ENCODE measurements at places on chromosomes 2 and 18.
A peak's percentile ranks its signal among the peaks of the same experiment; 100 is the strongest.

DNA sequence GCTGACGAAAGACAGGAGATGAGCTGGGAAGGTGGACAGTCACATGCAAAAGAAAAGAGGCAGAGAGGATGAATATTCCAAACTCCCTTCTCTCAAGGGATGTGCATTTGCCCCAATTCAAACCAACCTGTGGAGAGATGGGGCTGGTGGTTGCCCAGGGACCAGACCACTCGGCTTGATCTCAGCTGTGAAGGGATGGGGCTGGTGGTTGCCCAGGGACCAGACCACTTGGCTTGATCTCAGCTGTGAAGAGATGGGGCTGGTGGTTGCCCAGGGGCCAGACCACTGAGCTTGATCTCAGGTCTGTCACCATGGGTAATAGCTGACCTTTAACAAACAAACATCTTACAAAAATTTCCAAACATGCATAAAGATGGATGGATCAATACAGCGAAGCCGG, 42.5 kb upstream of the SALL3 start:
- no peak for DNase-seq

- peak; percentile 42 for DNase-seq
These were observed at the start of gene FAM110C for GRCh38 chr2:46471-47345. Gene FAM110C, minus strand, starts transcription at chr2:46505. Its CDS starts 120 bp downstream, at chr2:46385.

DNA sequence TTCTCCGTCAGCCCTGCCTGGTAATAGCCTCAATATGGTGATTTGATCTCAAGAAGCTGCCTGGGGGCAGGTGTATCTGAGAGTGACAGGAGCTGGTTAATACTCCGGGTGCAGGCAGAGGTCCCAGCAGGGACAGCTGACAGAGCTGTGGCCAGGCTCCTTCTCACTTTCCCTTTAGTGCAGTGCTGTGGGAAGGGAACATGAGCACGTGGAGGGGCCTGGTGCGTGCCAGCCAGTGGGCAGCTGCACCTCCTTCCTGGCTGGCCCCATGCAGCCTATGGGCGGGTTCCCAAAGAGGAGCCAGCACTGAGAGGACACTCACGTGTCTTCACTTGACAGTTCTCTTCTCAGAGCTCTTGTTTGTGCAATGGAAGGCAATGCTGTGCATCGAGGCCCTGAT, 9.1 kb downstream of the CNNM4 start:
- no peak for DNase-seq

- peak; percentile 78 for DNase-seq
These were observed 230.9 kb upstream of the SMAD2 start for GRCh38 chr18:48161191-48161910.

- no peak for DNase-seq
These were observed 148.4 kb upstream of the TWIST2 start for GRCh38 chr2:238699307-238700116.

DNA sequence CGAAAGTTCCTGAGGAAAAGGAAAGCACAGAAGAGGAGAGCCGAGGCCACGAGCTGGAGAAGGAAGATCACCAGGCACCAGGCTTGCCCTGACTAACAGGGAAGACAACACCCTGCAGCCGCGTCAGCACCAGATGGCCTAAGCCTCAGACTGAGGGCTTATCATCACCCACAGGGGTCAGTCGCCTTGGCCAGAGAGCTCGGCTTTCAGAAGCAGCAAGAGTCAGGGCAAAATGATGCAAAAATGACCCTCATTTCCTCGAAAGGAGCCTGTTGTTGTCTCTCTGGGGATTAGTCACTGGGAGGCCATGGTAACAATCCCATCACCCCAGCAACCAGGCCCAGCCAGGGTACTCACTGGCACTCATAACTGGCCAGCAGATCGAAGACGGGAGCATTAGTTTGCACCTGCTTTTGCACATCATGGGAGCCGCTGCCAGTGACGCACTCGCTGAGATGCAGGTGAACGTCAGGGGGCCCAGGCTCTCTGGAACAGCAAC, 42.7 kb upstream of the ZFP36L2 start:
- no peak for DNase-seq

GRCh38 chr18:74172697-74173433, 24.5 kb downstream of the TIMM21 start:
- no peak for DNase-seq

DNA sequence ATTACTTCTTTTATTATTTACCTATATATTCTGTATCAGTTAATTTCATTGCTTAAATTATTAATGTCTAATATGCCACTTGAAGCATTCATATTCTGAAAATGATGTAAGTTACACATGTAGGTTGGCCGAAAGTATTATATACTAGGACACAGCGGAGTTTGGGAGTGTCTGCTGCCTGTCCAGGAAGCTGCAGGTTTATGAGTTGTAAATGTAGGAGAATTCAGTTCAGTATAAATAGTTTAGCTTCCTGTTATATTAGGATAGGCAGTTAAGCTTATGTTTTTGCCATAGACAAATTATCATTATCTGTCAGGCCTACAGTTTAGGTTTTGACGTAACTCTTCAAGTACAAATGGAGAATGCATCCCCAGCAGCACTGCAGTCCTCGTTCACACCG, 18.9 kb upstream of the ZNF236 start:
- no peak for DNase-seq

DNA sequence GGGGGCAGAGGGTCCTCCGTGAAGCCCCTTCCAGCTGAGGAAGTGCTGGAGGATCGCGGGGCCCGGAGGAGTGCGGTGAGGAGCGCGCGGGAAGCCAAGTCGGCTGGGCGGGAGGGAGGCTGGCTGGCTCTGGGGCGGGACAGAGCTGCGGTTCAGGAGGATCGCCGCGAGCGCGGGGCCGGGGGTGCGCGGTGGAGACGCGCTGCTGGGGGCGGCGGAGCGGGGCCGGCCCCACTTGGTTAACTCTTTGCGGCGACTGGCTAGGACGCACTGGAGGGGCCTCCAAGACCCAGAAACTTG, 464 bp downstream of the CYBRD1 start:
- peak; percentile 45 for DNase-seq

GRCh38 chr2:237964194-237964577, 2.6 kb upstream of the UBE2F start:
- no peak for DNase-seq

DNA sequence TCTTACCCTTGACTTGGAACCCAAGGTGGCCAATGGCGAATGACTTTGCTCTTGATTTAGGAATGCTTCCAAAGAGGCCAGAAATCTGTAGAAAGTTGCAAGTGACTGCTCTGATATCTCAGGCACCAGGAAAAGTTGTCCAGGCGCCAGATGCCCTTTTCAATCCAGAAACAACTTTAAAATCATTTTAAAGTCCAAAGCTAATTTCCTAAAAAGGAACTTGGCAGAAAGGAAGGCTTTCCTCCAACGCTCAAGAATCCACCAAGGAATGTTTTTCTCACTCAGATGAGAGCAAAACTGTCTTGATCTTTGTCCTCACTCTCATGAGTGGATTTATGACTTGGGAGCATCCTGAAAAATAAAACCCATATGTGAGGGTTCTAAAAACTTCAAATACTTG, 5.3 kb downstream of the NGEF start:
- DNase-seq: no peak

GRCh38 chr18:23902396-23902795, 112.2 kb upstream of the TTC39C start:
- no peak for DNase-seq

DNA sequence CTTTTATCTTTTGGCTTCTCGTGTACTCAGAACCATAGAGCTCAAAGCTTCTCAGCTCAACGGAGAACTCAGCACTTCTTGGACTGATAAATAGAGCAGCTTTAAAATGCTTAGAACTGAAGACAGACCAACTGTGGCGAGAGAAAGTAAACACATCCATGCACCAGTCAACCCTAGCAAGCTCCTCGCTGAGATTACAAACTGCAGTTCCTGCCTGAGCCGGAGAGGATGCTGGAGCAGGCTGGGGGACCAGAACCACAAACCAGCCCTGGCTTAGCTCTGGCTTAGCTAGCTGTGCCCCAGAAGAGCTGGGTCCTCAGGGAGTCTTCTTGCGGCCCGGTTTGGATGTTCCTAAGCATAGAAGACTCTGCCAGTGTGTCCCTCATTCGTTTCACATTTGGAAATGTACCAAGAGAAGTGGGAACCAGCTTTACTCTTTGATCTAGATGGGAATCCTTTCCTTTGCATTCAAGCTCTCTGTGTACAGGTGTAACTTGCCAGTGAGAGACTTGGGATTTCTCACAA, 5.6 kb downstream of the PAX8 start:
- no peak for DNase-seq

GRCh38 chr2:7530001-7530400, 612.8 kb downstream of the RNF144A start:
- DNase-seq: no peak

DNA sequence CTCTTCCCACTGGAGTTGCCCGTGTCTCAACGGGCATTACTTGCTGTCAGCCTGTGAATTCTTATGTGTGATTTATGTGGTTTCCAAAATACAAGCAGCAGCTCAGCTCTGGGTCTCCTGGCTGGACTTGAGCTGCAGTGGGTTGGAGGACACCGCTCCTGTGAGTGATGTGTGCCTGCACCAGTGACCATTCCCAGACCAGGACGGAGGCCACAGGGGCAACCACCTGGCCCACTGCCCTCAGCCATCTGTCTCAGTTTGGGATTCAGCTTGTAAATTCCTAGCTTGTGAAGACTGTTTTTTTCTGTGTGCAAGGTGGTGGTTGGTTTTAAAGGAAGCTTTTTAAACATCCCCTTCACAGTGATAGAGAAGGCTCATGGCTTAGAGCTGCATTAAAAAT, 261.0 kb downstream of the BCL2 start:
- no peak for DNase-seq

DNA sequence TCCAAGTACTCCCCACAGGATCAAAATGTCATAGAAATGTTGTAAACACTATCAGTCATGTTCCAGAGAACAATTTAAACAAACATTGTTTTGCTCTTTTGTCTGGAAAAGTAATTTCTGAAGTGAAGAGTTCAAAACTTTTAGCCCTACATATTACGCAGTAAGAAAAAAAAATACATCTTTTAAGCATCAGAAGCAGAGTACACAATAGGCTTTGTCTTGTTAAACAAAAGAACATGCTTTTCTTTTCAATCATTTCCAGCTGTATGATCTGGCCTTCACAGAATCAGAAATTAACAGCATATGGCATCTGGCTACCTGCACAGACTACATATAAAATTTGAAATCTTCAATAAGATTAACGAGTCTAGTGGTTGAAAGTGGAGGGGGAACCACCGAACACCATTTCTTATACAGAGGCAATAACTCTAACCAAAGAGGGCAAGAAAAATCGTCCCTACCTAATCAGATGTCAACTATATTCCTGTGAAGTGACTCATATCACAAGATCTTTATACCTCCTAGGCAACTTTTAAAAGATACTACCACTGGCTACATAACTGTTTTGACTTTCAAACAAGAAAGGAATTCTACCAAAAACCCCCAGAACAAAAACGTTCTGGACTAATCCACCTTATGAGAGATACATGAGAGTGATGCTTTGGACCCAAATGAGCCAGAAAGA, 149.3 kb downstream of the EXOC6B start:
- DNase-seq: peak; percentile 7

GRCh38 chr2:219537657-219538488, 5.7 kb downstream of the CHPF start:
- DNase-seq: no peak

GRCh38 chr2:218970894-218971293, 11.4 kb downstream of the CDK5R2 start:
- no peak for DNase-seq

DNA sequence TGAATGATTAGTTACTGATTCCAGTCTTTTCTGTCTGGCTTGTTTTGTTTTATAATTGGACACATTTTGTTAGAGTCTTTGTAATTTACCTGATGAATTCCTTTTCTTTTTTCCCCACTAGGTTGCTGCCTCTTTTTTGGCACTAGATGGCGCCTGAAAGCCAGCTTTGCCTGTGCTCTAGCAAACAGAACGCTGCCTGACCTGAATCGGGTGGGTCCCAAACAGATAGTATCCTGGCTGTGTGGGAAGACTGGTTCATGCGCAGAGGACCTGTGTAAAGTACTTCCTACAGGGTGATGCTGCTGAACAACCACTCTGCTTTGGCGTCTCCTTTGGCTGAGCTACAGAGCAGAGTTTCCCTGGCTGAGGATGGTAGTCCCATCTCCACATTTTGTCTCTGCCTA, 288.2 kb downstream of the IKZF2 start:
- DNase-seq: no peak

DNA sequence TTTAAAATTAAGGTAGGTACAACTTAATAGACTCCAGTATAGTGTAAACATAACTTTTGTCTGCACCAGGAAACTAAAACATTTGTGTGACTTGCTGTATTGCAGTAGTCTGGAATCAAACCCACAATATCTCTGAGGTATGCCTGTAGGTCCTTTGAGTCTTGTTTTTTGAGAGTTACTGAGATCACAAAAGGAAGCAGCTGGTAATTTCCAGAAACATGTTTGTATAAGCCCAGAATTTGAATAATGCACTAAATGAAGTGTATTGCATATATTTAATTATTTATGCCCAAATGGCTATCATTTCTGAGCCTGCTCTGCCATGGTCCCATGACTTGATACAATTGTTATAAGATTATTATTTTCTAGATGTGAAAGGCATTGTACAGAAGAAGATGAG, 143.3 kb upstream of the LYPD6 start:
- no peak for DNase-seq

- DNase-seq: no peak
These were observed 142.0 kb downstream of the TMEM18 start for GRCh38 chr2:535222-535621.

DNA sequence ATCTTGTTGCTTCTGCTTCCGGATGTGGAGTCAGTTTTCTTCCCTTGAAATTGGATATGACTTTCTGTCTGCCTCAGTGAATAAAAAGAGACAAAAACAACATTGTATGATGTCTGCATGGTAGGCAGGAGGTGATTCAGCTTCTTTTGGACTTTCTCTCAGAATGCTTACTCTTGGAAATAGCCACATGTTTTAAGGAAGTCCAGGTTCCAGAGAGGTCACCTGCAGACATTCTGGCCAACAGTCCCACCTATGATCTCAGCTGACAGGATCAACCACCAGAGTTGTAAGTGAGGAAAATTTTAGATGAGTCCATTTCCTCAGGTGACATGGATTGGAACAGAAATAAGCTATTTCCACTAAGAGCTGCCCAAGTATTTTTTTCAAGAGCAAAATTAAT, 508.7 kb upstream of the FAM98A start:
- DNase-seq: no peak

- no peak for DNase-seq
These were observed 1220.1 kb downstream of the LRP1B start for GRCh38 chr2:140910683-140911082.

GRCh38 chr2:168496906-168497305, 40.8 kb downstream of the CERS6 start:
- no peak for DNase-seq

DNA sequence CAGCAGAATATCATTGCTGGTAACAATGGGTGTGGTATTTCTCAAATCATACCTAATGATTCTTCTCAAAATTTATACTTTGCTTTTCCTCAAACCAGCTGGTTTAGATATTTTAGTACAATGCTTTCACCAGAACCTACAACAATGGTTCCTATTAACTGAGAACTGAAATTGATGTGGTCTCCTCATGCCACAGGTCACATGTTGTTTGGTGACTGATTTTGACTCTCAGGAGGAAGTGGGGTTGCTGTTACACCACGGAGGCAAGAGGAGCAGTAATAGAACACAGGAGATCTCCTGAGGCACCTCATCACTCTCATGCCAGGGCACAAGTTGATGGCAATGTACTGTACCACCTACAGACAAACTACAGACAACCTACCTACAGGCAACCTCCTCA, 3.0 kb upstream of the CEP68 start:
- no peak for DNase-seq

GRCh38 chr18:48059455-48060010, 129.1 kb upstream of the SMAD2 start:
- no peak for DNase-seq

- no peak for DNase-seq
These were observed 1.8 kb upstream of the CXCR2 start for GRCh38 chr2:218123986-218124385.
